ENCODE measurements at places on chromosomes 1 and 21.

DNA sequence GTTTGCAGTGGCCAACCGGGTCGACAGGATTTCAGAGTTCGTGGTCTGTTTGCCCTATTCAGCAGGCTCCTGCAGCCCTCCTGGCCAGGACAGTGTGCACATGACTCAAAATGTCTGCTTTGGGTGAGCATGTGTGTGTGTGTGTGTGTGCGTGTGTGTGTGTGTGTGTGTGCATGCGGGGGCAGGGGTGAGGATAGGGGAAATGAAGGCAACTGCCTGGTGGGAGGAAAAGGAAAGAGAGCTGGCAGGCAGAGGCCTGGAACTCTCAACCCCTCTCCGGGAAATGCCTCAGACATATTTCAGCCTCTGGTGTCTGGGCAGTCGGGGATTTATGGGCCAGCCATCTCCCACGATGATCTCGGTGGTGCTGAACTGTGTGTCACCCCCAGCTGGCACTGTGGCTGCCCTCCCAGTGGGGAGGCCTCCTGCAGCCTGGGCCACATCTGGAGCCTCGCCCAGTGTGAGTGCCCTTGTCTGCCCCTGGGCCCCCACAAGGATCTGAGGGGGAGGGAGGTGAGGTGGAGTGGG is 15.2 kb downstream of the CDCP2 start:
- peak; percentile 57 for DNase-seq

- no peak for DNase-seq
Measured at GRCh38 chr1:34176830-34177603, at the start of gene C1orf94. C1orf94 (plus strand) TSS chr1:34176907; CDS start chr1:34177790, 883 bp downstream.

DNA sequence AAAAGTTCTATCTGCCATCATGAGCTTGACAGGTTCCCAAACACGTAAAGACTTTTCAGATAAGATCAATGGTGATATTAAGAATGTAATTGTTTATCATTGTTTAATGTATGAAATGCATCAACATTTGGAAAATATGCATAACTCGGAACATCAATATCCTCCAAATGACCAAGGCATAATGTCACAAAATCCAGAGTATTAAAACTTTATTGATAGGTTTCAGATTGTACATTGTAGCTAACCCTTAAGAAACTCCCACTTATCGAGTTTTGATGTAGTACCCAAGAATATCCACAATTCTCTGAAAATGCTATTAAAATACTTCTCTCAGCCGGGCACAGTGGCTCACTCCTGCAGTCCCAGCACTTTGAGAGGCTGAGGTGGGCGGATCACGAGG is 12.1 kb upstream of the TNNI1 start:
- DNase-seq: no peak

- DNase-seq: peak; percentile 78
Measured at GRCh38 chr1:36372617-36373016, 13.1 kb downstream of the STK40 start.

DNA sequence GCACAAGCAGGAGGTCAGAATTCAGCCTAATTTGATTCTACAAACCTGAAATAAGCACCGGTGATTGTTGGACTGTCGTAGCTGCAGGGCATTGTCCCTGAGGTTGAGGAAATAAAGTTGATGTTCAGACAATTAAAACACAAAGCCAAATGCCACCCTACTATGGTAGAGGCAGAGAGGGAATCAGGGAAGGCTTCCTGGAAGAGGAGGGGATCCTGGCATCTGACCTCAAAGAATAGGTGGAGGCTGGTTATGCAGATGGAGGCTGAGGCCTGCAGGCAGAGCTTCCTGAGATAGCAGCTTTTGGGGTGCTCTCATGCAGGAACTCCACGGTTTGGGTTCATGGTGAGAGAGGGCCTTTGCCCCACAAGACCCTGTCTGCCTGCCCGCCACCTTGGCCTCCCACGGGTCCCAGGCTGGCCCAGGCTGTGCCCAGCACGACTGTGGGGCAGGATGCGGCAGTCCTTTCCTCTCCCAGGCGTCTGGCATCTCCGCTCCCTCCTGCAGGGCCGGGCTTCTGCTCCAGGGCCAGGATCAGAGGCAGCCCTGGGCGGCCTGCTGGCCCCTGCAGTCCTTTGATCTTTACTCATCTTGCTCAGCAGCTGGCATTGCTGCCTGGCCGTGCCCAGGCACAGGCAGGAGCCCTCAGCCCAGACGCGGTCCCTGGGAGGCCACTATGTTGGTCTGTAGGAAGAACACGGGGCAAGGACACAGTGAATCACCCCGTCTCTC is 134.1 kb upstream of the VAMP3 start:
- DNase-seq: no peak

- no peak for DNase-seq
Measured at GRCh38 chr1:242023805-242024204, 24.9 kb upstream of the MAP1LC3C start.

DNA sequence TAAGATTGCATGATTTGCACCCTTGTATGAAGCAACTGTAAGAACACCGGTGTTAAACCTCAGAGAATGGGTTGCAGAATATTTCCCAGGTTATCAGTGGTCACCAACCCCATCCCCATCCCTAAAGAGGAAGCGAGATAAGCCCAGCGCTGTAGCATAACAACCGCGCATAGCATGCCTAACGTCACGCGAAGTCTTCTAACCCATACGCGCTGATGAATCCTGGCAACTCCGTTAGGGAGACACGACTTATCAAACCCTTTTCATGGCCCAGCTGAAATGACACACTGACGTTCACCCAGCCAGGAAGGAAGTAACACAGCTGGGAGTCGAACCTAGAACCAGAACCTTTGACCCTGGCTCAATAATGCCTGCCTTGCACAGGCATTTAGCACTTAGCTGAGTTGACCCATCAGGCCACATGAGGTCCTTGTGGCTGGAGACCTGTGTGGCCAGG is 24.2 kb downstream of the TMEM51 start:
- peak; percentile 85 for DNase-seq

DNA sequence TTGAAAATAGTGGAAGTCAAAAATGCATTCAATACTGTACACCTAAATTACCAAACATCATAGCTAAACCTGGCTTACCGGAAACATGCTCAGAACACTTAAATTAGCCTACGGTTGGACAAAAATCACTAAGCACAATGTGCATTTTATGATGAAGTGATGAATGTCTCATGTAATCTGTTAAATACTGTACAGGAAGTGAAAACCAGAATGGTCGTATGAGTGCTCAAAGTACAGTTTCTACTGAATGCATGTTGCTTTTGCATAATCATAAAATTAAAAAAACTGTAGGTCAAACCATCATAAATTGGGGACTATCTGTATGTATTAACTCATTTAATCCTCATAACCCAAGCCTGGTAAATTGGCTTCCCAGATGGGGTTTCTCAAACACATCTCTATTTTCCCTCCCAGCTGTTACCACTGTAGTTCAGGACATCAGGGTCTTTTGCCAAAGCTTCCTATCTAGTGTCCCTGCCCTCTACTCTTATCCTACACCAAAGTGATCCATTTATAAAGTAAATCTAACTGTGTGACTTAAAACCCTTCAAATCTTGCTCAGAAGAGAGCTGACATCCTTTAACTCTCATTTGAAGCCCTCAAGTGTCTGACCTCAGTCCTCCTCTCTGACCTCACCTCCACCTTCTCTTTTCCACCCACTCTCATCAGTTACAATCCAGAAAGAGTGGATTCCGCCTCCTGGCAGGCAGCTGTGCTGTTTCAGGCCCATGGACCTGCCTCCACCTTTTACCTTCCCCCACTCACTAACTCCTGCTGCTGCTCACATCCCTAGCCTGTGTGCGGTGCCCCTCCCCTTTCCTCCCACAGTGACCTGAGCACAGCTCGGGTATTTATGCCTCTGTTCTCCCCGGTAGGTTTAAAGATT is 356.4 kb upstream of the ST6GALNAC5 start:
- DNase-seq: no peak

- no peak for DNase-seq
Measured at GRCh38 chr1:43446388-43446740, 7.4 kb downstream of the HYI start.

DNA sequence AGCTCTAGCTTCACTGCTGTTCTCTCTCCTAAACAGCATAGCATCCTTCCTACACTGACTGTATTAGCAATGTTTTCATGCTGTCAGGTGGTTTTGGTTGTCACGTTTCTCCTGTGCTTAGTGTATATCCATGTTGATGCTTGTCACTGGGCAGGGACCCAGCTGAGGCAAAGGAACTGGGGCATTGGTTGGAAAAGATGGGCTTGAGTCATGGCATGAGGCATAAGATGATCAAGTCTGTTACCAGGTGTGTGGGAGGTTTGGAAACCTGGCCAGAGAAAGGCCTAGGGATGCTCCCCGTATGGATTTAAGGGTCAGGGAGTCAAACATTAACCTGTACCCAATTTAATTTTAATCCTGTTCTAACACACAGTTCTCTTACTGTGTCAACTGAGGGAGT is 69.6 kb downstream of the OSBPL9 start:
- no peak for DNase-seq

DNA sequence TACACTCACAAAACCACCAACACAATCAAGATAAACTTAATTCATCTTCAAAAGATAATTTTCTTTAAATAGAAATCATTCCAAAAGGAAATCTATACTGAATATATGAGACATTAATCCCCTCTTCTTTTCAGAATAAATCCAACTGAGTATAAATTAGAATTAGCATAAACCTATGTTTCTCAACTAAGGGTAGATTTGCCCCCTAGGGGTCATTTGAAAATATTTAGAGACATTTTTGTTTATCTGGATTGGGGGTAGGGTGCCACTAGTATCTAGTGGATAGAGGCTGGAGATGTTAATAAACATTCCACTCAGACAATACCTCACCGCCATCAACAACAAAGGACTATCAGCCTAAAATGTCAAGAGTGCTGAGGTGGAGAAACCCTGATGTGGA is 6.5 kb upstream of the TNFSF4 start:
- DNase-seq: peak; percentile 50

DNA sequence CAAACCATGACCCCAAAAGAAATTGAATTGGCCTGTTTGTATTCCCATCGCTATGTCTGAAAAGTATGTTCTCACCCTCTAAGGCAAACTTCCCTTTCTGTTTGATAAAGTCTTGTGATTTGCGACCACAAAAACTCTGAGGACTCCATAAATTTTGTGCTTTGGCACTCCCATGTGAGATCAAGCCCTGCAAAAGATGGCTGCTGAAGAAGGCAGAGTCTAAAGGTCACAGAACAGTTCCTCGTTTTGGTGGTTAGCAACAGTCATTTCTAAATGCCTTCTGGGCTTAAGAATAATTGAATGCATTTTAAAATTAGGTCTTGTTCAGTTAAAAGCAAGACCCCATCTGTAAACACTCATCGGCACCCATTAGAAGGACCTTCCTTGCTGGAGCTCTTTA is 441.6 kb downstream of the OMA1 start:
- DNase-seq: peak; percentile 30
